ENCODE measurements at places on chromosomes 11 and 22. TPM values are rescaled to one million over a fixed set of nuclear protein-coding genes. Genes with fewer than 3 reads are reported as not detected.

The IGLL1 gene
- total RNA-seq = not detected

The SLCO2B1 gene
- 33.4 TPM for total RNA-seq

The DNAJB7 gene
- not detected for total RNA-seq

The NPAS4 gene
- total RNA-seq = not detected

The SAA2 gene
- 1.8 TPM for total RNA-seq

The C2CD3 gene
- total RNA-seq = 9.6 TPM

The HBB gene
- 140 TPM for total RNA-seq

The PGR gene
- 6.6 TPM for total RNA-seq

The ZNF215 gene
- 0.60 TPM for total RNA-seq

The GLYATL1 gene
- total RNA-seq = not detected

The OTOG gene
- not detected for total RNA-seq

The CYTH4 gene
- 7.5 TPM for total RNA-seq

The P2RY6 gene
- 2.8 TPM for total RNA-seq

Data from Right ventricle myocardium inferior (tissue), 1 donor.